ENCODE measurements at places on chromosomes 4 and X. TPM values are rescaled to one million over a fixed set of nuclear protein-coding genes. Genes with fewer than 3 reads are reported as not detected.

PRPS2 gene
- 17.8 TPM for total RNA-seq

MOSPD2 gene
- 36.4 TPM for total RNA-seq

CSAG3 gene
- total RNA-seq, result not detected

CACNA1F gene
- total RNA-seq, result 0.16 TPM

C1QTNF7 gene
- 18.9 TPM for total RNA-seq

ZNF518B gene
- total RNA-seq, result 27.4 TPM

TSPAN7 gene
- total RNA-seq, result 13.4 TPM

PHEX gene
- total RNA-seq, result not detected

CT45A2 gene
- total RNA-seq, result not detected

All from subcutaneous adipose tissue (tissue), 4 donors.